ENCODE measurements at places on chromosomes 2 and 18. TPM values are rescaled to one million over a fixed set of nuclear protein-coding genes. Genes with fewer than 3 reads are reported as not detected.

IL1A gene
- polyA plus RNA-seq, result not detected

GRCh38 chr2:44233450-44234128 lies 41.7 kb upstream of the SLC3A1 start:
- DNase-seq, result no peak

PLB1 gene
- polyA plus RNA-seq, result 2.4 TPM

DNA sequence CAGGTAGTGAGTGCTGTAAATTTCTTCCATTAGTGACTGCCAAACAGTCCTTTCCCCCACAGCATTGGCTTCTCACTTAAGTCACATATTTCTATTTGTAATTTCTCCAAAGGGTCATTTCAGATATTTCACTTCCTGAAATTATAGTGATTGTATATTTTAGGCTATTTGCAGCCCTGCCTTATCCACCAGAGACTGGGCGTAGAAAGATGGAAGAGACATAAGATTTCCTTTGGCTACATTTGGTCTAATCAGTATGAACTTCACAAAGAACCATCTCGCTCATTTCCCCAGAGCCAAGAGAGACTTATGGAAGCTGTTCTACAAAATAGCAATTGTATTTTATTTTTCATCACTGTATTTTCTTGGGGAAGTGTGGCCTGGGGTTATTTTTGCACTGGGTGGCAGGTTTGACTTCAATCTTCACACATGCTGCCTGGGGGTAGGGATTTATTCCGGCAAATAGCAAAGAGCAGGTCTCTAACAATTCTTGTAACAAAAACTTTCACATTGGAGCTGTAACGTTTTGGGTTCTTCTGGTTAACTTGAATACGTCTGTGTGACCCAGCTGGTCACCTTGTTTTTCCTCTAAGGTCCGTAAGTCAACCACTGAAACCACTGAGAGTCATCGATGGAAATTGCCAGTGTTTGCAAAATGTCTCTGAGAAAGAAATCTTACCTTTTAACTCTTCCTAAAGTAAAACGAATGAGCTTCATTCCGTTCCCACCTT lies 170.6 kb upstream of the SERPINE2 start:
- no peak for DNase-seq

PLEK gene
- polyA plus RNA-seq, result 6.0 TPM

GAL3ST2 gene
- not detected for polyA plus RNA-seq

RBKS gene
- polyA plus RNA-seq, result 1.4 TPM
